ENCODE measurements at places on chromosomes 11 and 22.

DNA sequence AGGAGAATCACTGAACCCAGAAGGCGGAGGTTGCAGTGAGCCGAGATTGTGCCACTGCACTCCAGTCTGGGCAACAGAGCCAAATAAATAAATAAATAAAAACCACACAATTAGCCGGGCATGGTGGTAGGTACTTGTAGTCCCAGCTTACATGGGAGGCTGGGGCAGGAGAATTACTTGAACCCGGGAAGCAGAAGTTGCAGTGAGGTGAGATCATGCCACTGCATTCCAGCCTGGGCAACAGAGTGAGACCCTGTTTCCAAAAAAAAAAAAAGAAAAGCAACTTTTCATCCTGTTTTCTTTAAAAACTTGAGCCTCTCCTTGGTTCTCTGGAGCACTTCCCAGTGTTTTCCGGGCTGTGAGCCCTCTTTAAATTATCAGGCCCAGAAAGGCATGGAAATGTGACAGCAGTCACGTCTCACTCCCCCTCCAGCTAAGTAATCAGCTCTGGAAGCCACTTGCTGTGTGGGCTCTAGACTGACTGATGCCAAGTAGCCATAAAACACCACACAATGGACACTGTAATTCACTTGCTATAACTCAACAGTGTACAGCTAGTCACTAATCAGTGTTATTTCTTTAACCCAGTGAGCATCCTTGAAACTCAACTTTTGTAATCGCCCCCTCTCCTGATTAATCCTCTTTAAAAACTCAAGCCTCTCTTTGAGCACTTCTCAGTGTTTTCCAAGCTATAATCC, 13.0 kb upstream of the MCHR1 start:
- DNase-seq, result no peak

GRCh38 chr11:65293909-65294381, 20.7 kb upstream of the CDC42EP2 start:
- no peak for DNase-seq

GRCh38 chr11:91932151-91932821, 292.3 kb upstream of the FAT3 start:
- DNase-seq, result no peak

DNA sequence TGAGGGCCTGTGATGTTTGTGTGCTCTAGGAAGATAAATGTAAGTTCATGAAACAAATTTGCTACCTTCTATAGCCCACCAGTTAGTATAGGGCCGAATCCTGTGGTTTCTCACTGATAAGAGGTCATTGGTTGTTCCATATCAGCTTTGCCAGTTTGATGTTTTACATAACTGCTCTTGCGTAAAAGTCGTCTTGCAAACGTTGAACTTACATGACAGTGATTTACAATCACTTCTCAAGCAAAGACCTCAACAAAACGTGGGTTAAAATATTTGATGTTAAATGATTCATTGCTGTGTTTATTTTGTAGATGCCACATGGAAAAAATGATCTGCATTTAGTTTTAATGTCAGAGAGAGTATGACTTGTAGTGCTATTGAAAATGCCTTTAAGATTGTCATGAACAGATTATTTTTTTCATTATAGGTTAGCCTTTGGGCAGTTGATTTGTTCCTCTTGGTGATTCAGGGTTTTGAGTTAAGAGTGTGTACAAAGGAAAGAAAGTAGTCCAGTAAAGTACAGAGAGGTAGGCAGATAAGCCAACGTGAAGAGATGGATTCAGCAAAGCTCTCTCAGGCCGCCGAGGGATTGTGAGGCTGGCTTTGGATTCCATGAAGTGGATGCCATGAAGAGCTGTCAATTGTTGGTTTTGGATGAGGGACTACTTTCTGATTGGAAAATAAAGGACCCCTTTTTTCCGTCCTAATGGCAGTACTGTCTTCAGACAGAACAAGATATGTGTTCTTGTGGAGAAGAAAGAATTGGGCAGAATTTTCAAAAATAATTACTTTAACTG, 2.6 kb downstream of the EWSR1 start:
- DNase-seq, result peak; percentile 44

GRCh38 chr11:69910519-69911309, 91.5 kb upstream of the FGF3 start:
- DNase-seq, result no peak

GRCh38 chr11:123203934-123204333, 8.9 kb upstream of the CLMP start:
- no peak for DNase-seq

DNA sequence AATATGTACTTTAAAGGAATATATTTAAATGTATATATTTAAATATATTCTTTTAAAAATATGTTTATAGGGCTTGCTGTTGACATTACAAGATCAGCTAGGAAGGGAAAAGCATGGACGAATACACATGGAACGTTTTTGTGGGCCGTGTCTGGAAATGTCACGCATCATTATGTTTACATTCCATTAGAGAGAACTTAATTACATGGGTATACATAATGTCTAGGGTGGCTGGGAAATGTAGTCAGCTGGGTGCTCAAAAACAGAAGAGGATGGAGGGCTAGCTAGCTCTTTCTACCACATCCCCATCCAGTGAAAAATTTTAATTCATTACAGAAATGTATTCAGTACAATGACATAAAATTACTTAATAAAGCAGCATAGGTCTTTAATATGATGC, 371.2 kb downstream of the DYNC2H1 start:
- DNase-seq, result no peak

DNA sequence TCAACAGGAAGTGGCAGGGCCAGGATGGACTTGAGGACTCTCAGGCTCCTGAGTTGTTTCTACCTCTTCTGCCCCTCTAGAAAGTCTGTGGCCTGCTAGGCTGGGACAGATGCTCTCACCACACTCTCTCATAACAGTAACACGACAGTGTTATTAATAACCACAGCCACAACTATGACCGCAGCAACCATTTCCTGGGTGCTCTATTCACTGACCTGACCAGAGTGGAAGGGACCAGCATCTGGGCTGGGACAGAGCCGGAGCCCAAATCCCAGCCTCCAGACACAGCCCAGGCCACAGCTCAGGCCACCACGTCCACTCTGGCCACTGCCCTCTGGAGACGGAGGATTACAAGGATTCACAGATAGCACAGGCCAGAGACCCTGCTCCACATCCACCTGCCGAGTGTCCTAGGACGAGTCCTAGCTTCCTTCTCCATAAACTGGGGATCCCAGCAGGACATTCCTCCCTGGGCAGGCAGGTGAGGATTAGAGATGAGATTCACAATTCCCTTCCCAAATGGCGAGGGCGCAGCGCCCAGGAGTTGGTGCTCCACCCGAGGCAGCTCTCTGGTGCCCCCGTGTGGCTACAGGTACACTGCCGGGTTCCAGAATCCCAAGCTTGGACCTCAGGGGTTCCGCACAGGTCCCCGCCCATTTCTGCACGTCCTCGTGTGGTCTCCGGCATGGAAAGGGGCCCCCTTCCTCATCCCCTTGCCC, 7.1 kb downstream of the PNPLA5 start:
- peak; percentile 65 for DNase-seq

GRCh38 chr11:79864882-79865281, 424.1 kb upstream of the TENM4 start:
- no peak for DNase-seq

DNA sequence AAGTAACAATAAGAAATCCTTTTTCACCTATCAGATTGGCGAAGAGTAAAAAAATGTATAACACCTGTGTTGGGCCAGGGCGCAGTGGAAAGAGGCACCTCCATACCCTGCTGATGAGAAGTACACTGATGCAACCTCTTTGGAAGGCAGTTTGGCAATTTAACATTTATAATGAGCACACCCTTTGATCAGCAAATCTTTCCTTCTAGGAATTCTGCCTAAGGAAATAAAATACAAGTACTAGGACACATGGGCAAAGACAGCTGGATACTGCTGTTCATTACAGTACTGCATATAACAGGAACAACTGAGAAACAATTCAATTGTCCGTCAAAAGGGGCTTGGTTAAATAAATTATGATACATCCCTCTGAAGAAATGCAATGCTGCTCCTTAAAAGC, 110.1 kb downstream of the RPL27A start:
- DNase-seq, result no peak

DNA sequence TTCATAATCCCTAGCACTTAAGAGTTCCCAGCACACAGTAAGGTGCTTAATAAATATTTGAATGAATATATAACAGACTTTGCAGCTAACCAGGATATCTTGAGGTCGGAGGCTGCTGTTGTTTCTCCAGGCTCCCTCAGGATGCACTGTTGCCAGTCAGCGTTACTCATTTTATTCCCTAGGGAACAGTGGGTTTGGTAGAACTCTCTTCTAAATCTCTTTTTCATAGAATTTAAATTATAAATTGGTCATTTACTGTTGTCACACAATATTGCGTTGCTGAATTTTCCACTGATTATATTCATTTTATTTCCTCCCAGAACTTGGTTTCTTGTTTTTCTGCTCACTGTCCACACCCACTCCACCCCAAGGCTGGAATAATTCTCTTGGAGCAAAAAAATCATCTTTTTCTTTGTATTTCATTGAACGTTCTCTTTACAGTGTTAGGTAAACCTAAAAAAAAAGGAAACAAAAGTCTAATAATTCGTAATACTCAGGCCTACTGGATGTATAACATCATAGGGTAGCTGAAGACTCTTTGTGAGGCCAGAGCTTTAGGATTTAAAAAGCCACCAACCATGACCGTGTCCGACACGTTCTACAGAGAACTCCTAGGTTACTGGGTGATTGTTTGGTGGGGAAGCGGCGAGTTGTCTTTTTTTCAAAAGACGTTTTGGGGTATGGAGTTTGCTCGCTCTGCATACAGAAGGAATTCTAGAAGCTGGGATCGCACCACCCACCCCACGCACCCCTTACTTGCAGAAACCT, 766 bp upstream of the CAPRIN1 start:
- DNase-seq, result no peak

DNA sequence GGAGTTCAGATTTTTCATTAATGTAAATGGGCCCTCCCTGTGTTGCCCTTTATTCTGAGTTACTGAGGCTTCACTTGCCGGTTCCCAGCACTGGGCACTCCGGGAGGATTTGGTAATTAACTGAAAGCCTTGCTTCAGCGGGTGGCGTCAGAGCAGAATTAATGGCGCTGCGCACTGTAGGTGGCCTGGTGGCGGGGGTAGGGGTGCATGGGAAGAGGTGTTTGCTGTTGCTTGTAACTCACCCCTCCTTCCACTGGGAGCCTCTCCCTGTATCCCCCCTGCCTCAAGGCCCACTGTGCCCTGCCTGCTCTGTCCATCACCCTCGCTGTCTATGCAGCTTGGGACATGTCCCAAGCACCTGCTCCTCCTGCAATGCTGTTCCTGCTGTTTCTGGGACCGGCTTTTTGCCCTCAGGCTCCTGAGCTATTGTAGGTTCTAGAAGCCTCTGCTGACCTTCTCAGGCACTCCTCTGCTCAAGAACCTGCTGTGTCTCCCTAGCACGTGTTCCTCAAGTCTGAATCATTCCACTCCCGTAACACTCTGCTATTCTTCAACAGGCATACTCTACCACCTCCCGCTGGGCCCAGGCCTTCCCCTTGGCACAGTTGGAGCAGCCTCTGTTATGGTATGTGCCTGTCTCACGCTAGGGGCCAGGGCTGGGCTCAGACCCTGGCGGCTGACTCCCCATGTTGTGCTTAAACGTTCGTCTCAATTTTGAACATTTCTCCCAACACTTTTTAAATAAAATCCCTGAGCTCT, 24.4 kb downstream of the ARHGAP8 start:
- DNase-seq, result no peak
